T-helper 2 cell (primary cell): ENCODE measurements at places on chromosomes 7 and 10.

DNA sequence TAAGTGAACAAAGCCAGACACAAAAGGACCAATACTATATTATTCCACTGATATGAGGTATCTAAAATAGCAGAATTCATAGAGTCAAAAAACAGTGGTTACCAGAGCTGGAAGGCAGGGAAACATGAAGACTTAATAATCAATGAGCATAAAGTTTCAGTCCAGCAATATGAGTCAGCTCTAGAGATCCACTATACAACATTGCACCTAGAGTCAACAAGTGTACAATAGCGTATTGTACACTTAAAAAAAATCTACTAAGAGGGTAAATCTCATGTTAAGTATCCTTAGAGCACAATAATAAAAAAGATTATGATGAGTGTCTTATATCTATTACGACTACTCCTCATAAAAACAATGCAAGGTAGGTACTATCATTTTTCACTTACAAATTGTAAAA lies 36.1 kb downstream of the C10orf90 start:
- DNase-seq: no peak

DNA sequence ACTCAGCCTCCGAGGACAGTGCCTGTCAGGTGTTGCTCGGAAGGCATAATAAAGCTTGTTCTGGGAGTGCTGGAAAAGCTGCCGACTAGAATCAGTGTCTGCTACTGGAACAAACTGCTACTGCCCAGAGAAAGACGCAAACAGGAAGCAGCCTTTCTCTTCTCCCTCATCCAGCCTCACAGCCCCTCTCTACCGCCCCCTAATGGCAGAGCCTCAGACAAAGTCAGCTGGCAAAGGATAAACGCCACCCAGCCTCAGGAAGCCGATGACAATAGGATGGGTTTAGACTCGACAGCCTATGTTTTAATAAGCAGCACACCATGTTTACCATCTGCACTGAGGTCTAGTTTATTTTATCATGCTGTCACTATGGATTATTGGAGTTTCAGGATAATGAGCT lies 169.5 kb upstream of the LYZL1 start:
- no peak for DNase-seq

DNA sequence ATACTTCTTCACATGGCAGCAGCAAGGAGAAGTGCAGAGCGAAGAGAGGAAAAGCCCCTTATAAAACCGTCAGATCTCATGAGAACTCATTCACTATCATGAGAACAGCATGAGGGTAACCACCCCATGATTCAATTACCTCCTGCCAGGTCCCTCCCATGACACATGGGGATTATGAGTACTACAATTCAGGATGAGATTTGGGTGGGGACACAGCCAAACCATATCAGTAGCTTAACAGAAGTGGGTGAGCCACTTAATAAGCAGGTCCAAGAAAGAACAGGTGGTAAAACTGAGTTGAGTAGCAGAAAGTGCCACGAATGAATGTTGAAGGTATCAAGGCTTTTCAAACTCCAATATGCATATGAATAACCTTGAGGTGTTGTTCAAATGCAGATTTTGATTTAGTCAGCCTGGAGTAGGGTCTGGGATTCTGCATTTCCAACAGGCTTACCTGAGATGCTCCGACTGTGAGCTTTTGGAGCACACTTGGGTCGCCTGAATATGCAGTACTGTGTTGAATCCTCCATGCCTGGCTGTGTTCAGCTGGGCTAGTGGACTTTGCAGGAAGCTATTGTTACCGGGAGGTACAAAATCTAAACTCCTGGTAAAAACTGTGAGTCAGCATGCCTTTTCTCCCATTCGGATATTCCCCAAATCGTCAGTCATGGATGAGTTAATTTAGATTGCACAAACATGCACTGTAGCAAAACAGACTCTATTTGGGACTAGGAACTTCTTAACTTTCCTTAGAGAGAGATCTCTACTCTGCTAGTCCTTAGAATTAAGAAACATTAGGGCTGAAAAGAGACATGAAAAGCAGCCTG lies 69.0 kb upstream of the PRKCQ start:
- no peak for DNase-seq

DNA sequence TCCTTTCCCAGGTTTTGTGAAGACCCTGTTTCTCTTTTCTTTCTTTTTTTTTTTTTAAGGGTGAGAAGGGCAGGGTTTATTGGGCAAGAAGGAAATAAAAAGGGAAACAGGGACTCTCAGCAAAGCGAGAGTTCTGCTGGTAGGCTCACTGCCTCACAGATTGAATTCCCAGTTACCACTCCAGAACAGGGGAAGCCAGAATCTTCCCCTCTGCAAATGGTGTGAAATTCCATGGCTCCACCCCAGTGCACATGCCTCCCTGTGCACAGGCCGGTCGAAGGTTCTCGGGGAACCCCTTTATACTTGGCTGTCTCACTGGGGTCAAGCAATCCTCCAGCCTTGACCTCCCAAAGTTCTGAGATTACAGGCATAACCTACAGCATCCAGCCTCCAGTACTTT lies 10.5 kb upstream of the GUSB start:
- no peak for DNase-seq
